Activated CD4-positive, alpha-beta T cell treated with anti-CD3 and anti-CD28 coated beads for 36 hours (primary cell): ENCODE measurements at places on chromosomes 5 and 9. TPM values are rescaled to one million over a fixed set of nuclear protein-coding genes. Genes with fewer than 3 reads are reported as not detected.

DNA sequence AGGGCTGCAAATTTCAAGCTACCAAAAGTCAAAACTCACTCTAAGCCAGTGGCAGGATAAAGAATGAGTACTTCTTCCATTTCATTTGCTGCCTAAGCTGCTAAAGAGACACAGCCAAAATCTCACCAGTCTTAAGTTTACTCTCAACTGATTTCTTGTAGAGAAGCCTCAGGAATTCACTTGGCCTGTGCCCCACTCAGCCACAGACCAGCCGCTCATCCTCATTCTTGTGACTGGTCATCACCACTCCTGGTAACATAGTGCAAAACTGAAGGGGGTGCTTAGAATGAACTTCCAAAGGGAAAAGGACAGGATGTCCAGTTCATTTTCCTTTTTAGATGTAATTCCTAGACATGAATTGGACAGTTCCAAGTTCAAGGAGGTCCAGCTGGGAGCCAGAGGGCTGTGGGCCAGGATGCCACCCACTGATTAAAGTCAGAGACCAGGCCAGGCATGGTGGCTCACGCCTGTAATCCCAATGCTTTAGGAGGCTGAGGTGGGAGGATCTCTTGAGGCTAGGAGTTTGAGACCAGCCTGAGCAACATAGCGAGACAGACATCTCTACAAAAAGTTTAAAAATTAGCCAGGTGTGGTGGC lies 72.7 kb upstream of the RANBP3L start:
- no peaks in the 10 kb centered on the region for H3K27me3 ChIP-seq
- H3K4me3 ChIP-seq, result no peak overlapping the region
- H3K27ac ChIP-seq, result no peak overlapping the region
- H3K36me3 ChIP-seq, result no peaks in the 10 kb centered on the region
- no peak for DNase-seq

DNA sequence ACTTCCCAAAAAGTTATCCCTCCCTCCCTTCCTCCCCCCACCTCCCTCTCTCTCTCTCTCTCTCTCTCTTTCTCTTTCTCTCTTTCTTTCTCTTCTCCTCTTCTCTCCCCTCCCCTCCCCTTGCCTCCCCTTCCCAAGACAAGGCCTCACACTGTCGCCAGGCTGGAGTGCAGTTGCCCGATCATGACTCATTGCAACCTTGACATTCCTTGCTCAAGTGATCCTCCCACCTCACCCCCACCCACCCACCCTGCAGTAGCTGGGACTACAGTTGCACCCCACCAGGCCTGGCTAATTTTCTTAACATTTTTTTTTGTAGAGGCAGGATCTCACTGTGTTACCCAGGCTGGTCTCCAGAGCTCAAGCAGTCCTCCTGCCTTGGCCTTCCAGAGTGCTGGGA lies 32.8 kb downstream of the VPS13A start:
- H3K27me3 ChIP-seq, result no peaks in the 10 kb centered on the region
- no peak overlapping the region for H3K27ac ChIP-seq
- H3K4me3 ChIP-seq, result no peak overlapping the region
- peaks cover 15% of the 10 kb centered on the region for H3K36me3 ChIP-seq
- DNase-seq, result no peak

- H3K4me1 ChIP-seq, result peaks cover 28% of the 10 kb centered on the region
- H3K4me3 ChIP-seq, result no peak overlapping the region
- no peak overlapping the region for H3K27ac ChIP-seq
Observed at GRCh38 chr9:125146247-125146646, 2.9 kb upstream of the SCAI start.

DNA sequence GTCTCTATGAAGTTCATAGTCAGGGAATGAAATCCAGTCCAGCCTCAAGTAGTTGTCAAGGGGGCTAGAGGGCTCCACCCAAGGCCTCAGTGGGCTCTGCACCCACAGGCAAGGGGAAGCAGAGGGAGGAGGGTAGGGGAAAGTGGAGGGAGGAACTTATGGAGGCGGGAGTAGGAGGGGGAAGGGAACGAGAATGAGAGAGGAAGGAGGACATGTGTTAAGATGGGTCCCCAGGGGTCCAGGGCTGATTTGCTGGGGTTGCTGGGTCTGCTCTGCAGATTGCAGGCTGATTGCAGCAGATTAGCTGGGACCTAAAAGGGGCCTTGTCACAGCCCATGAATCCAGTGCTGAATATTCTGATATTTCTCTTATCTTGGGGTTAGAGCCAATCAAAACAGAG lies 166.9 kb upstream of the IL12B start:
- H3K27ac ChIP-seq, result no peak overlapping the region
- H3K27me3 ChIP-seq, result peaks cover 10% of the 10 kb centered on the region
- no peaks in the 10 kb centered on the region for H3K36me3 ChIP-seq
- no peaks in the 10 kb centered on the region for H3K4me1 ChIP-seq

- DNase-seq, result no peak
- H3K4me1 ChIP-seq, result no peaks in the 10 kb centered on the region
- peaks cover 10% of the 10 kb centered on the region for H3K27me3 ChIP-seq
Observed at GRCh38 chr5:172647352-172648012, 6.4 kb downstream of the NEURL1B start.

DNA sequence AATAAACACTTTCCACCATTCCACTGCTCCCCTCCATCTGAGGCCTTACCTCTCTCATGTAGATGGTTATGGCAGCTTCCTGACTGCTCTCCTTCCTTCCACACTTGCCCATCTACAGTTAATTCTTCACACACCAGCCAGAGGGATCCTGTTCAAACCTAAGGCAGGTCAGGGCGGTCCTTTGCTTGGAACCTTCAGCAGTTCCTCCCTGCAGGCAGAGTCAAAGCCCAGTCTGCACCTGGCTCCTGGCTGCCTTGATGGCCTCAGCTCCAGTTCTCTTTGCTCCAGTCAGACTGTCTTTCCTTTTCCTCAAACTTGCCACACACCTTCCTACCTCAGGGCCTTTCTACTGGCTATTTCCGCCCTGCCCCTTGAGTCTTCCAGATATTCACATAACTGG lies 30.2 kb upstream of the NR3C1 start:
- peak overlapping the region; percentile 76 for H3K4me3 ChIP-seq
- peaks cover 74% of the 10 kb centered on the region for H3K4me1 ChIP-seq
- H3K27ac ChIP-seq, result peak overlapping the region; percentile 98
- H3K36me3 ChIP-seq, result peaks cover 7% of the 10 kb centered on the region

DNA sequence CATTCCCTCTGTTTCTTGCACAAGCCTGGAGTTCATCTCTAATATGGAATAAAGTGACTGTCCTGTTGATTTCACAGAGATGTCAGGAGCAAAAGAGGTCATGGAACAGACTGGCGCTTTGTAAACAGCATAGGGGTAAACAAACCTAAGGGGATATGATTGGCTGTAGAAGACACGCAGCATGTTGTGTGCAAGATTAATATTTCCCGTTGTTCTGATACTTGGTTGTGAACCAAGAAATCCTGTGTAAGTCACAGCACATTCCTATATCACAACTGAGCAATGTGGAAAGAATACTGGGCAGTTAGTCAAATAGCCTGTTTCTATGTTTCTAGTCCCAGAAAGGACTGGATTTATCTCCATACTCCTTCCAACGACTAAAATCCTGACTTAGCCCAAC lies 3.2 kb downstream of the ADAMTS12 start:
- no peak overlapping the region for H3K4me3 ChIP-seq
- peaks cover 3% of the 10 kb centered on the region for H3K4me1 ChIP-seq
- no peak for DNase-seq
- H3K27me3 ChIP-seq, result peaks cover 26% of the 10 kb centered on the region
- no peak overlapping the region for H3K27ac ChIP-seq
- H3K36me3 ChIP-seq, result no peaks in the 10 kb centered on the region

DNA sequence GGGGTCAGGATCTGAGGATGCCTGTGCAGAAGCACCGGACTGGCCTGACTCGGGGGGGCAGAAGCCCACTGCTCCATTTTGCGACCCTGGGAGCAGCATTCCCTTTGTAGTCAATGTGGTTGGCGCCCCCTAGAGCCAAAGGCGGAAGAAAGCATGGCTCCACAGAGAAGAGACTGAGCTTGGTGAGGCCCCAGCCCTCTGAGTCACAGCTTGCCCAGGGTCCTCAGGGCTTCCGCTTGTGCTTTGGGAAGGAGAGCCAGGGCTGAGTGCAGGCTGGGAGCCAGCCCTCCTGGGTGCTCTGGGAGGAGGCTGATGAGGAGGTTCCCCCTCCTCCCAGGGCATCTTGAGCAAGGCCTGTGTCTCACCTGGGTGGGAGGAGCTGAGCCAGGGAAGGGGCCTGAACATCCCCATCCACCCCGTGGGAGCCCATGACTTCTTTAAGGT lies 5.5 kb upstream of the AQP3 start:
- H3K4me1 ChIP-seq, result peaks cover 63% of the 10 kb centered on the region
- no peaks in the 10 kb centered on the region for H3K36me3 ChIP-seq
- no peaks in the 10 kb centered on the region for H3K27me3 ChIP-seq
- peak overlapping the region; percentile 15 for H3K4me3 ChIP-seq

DNA sequence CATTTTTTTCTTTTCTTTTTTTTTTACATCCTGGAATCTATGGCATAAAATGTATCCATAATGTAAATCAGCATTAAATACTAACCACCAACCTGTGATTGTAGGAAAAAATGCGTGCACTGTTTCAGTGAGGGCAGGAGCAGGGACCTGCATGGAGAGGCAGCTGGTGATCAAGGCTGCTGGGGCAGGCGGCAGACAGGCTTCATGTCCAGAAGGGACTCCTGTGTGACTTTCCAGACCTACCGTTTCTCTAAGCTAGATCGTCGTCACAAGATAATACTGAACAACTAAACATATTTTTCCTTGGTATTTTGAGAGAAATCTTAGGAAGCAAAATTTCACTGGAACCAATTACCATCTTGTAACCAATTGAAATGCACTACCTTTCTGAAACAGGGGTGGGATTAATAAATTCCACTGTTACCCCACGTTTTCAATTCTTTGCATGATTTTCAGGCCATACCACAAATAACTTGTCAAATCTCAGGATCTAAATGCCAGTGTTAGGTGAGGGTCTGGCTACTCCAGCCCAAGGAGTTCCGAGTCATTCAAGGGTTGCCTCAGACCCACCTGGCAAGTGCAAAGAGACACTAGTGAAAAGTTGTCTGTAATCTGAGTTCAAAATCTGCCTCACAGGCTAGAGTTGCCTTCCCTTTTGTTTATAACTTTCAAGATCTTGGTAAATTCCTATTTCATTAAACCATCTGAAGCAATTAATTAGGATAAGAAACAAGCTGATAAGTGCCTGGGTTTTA lies 198.2 kb downstream of the SEMA5A start:
- no peak for DNase-seq
- no peak overlapping the region for H3K27ac ChIP-seq
- H3K4me3 ChIP-seq, result no peak overlapping the region
- H3K36me3 ChIP-seq, result no peaks in the 10 kb centered on the region

Gene ADAMTS16
- total RNA-seq, result not detected

DNA sequence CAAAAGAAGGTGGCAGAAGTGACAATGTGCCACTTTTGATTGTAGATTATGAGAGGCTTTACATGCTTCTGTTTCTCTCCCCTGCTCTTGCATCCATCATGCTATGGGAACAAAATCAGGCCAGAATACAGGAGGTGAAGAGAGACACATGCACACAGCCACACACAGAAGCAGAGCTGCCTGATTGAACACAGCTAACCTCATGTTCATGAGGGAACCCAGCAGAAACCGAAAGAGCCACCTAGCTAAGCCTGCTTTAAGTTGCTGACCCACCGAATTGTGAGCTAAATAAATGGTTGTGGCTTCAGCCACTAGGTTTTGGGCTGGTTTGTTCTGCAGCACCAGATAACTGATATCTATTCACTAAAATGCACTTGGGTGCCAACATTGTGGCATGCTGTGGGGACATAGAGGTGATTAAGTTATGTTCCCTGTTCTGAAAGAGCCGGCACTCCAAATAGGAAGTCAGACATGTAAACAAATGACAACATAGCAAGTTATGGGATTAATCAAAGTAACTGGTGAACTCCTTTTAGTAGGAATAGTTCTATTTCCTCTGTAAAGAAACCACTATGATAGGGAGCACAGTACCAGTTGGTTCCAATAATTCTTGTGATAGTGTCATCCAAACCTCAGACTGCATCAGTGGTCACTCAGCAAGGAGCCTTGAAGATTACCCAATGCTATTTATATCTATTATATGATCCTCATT lies 93.6 kb upstream of the TNC start:
- H3K4me1 ChIP-seq, result peaks cover 24% of the 10 kb centered on the region
- H3K4me3 ChIP-seq, result no peak overlapping the region
- H3K27me3 ChIP-seq, result peaks cover 29% of the 10 kb centered on the region
- H3K27ac ChIP-seq, result no peak overlapping the region
- H3K36me3 ChIP-seq, result no peaks in the 10 kb centered on the region
- DNase-seq, result no peak

DNA sequence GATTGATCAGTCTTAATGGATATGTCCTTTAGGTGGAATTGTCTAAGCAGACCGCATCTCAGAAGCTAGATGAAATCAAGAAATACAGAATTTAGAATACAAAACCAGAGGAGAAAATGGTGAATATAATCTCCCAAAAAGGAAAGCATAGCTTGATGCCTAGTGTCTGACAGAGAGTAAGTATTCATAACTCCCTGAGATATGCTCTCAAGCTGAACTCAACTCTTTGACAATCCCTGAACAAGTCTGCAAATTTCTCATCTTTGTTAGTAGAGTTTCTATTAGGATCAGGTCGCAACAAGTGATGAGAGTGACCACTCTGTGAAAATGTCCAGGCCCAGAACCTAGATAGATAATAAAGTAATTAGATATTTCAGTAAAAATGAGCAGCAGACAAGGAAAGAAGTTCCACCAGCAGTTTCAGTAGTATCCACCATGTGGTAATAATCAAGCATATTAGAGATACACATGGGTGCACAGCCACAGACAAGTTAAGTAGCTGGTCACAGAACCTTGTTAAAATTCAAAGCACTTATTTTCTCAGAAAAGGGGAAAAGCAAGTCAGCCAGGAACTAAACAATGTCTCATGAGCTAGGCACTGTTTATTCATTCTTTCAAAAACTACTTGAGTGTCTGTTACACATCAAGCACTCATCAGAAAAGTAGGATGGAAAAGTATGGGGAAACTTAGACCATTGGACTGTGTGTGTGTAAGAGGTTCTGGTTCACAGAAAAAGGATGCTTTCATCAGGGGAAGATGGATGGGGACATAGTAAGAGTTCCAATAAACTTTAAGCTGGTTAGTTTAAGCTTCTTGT lies 481.5 kb upstream of the TUSC1 start:
- H3K27me3 ChIP-seq, result no peaks in the 10 kb centered on the region
- H3K4me1 ChIP-seq, result no peaks in the 10 kb centered on the region
- no peak overlapping the region for H3K27ac ChIP-seq

Gene PRLR
- total RNA-seq, result 0.02 TPM

DNA sequence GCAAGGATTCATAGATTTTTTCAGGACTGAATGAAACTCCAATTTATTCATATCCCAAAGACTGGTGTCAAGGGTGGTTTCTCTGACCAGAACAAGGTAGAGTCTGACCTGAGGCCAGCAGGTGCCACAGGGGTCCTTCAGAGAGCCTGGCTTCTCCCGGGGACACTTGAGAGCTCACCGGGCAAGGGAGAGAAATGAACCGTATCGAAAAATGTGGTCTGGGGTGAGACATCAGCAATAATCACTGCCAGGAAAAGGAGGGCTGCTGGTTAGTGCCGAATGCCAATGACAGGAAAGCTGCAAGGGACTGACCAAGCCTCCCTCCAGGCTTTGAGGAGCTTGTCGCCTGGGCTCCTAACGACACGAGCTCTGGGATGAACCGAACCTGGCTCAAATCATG lies 142.7 kb downstream of the TTLL11 start:
- H3K4me1 ChIP-seq, result no peaks in the 10 kb centered on the region
- H3K36me3 ChIP-seq, result no peaks in the 10 kb centered on the region
- no peak overlapping the region for H3K4me3 ChIP-seq
- H3K27me3 ChIP-seq, result no peaks in the 10 kb centered on the region
- DNase-seq, result no peak

GRCh38 chr5:81070571-81071255 lies 110.5 kb downstream of the RASGRF2 start:
- peaks cover 17% of the 10 kb centered on the region for H3K36me3 ChIP-seq
- no peak for DNase-seq
- no peak overlapping the region for H3K4me3 ChIP-seq
- H3K27me3 ChIP-seq, result no peaks in the 10 kb centered on the region
- H3K4me1 ChIP-seq, result no peaks in the 10 kb centered on the region
- H3K27ac ChIP-seq, result no peak overlapping the region

Gene GRXCR2
- total RNA-seq, result not detected
